H1 (cell line): ENCODE measurements at places on chromosomes 11 and 22.

- no peak for DNase-seq
Observed at GRCh38 chr11:106959800-106960199, 58.5 kb downstream of the GUCY1A2 start.

GRCh38 chr11:98967005-98967404 lies 53.7 kb upstream of the CNTN5 start:
- DNase-seq, result no peak

GRCh38 chr11:31860391-31860790 lies 49.3 kb upstream of the PAX6 start:
- no peak for DNase-seq

DNA sequence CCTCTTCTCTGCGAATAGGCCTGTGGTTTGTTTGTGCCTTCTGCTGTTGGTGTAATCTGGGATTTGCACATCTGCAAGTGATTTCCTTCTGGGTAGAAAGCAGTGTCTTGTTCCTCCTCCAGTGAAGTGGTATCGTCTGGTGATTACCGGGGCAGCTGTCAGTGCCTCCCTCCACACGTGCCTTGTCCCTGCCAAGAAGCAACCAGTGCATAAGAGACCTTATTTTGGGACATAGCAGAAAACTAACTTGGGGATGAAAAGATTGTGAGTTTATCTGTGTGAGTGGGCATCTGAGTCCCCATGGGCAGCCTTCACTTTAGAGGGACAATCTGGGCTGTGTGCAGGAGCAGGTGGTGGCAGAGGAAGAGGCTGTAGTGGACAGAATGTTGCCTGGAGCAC lies 71.5 kb upstream of the SORL1-AS1 start:
- no peak for DNase-seq

DNA sequence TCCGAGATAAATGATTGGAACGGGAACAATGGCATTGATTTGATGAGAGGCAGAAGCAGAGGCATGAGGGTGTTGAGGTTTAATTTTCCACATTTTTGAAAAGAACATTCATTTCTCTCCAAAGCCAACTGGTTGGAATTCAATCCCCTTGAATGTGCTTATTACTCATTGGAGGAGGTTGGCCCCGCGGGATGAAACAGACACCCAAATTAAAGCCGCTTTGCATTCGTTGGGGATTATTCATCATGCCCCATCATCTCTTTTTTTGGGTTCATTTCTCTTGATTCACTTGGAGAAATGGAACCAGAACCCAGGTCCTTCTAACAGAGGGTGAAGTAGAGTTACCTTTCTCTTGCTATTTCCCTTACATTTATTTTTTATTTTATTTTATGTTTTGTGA lies 47.6 kb upstream of the PARVG start:
- DNase-seq, result no peak

DNA sequence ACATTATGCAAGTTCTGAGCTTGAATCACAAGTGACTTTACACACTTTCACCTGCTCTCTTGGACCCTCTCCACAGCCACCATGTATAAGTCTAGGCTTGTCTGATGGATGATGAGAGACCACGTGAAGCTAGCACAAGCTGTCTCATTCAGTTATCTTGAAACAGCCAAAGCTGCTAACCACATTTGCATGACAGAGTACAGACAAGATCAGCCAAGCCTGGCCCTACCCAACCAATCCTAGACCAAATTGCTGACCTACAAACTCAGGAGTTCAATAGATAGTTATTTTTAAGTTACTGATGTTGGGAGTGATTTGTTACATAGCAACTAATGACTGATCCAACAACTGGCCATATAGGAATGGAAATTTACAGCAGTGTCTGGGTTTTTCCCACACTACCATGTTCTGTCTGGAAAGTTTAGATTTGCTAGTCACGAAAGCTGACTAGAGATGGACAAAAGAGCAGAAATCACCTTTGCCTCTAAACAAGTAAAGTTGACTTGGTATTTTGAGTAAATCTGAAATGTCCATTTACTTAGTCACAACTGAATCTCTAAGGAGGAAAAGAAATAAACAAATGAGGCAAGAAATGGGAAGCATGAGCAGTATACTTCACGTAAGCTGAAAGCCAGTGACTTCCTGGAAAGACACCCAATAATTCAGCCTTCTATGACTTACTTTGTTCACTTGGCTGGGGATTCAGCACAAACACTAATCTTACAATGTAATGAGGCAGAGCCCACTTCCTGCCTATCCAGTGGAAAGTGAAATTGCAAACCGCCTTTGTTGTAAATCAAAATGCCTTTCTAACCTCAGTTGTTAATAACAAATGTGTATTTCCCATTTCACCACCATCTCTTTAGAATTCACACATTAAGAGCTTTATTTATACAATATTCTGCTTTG lies 101.7 kb downstream of the FAM181B start:
- no peak for DNase-seq

DNA sequence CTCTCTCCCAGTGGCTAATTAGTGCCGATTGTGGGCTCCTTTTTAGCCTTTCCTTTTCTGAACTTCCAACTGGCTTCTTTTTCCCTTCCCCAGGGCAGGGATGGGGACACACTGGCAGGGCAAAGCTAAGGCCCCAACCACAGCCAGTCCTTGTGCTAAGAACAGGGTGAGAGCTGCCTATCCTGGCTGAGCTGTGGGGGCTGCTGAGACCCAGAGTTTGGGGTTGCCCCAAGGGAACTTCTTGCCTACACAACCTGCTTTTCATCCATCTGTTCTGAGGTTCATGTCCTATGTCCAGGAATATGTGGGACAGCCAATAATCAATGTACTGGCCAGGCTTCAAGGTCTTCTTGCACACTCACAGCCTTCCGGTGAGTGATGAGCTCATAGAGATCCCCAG lies 10.0 kb upstream of the TPBGL start:
- DNase-seq, result no peak

GRCh38 chr11:102402548-102402947 lies 50.0 kb downstream of the TMEM123 start:
- DNase-seq, result no peak

DNA sequence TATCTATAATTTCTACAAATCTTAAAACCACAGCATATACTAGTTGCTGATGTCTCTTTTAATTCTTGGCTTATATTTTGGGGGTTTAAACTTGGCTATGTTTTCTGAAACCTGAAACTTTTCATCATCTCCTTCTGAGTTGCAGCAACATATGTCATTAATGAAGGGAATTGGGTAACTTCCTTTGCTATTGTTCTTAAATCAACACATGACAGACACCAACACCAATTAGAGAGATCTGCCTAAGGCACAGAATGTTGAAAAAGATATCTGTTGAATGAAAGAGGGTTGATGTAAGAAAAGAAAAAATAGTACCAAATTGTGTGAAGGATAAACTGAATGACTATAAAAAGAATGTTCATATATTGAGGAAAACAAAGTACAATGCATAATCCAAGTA lies 10.3 kb upstream of the GAS2 start:
- DNase-seq, result no peak

GRCh38 chr11:74460481-74461154 lies 6.7 kb downstream of the KCNE3 start:
- DNase-seq, result no peak

DNA sequence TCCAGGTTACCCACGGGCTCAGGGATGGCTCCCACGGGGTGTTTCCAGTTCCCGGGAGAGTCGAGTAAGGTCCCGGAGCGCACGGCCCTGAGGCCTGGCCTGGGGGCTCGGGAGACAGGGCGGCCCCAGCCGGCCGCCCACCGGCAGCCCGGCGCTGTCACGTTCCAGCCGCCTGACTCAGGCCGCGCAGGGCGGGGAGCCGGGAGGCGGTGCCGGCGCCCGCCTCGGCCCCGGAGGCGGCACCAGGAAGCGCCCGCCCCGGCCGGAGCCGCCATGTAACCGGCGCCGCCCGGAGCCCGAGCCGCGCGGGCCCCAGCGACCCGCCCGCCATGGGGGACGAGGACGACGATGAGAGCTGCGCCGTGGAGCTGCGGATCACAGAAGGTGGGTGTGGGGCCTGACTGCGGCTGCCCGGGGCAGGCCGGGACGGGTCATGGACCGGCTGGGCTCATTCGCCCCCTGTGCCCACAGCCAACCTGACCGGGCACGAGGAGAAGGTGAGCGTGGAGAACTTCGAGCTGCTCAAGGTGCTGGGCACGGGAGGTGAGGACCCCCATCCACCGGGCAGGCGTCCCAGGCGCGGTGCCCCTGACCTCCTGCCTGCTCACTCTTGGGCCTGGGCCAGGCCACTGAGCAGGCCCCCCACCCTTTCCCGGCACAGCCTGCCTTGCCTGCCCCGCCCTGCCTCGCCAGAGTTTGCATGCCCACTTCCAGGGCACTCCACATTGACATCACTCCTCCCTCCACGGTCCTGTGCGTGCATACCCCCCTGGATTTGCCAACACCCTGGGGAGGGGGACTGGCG lies at the start of gene RPS6KA4:
Gene RPS6KA4 (plus strand): TSS at position 256 of the 805 bp plus-strand sequence. CDS start 74 bp downstream, at position 330.
- DNase-seq, result peak; percentile 75

DNA sequence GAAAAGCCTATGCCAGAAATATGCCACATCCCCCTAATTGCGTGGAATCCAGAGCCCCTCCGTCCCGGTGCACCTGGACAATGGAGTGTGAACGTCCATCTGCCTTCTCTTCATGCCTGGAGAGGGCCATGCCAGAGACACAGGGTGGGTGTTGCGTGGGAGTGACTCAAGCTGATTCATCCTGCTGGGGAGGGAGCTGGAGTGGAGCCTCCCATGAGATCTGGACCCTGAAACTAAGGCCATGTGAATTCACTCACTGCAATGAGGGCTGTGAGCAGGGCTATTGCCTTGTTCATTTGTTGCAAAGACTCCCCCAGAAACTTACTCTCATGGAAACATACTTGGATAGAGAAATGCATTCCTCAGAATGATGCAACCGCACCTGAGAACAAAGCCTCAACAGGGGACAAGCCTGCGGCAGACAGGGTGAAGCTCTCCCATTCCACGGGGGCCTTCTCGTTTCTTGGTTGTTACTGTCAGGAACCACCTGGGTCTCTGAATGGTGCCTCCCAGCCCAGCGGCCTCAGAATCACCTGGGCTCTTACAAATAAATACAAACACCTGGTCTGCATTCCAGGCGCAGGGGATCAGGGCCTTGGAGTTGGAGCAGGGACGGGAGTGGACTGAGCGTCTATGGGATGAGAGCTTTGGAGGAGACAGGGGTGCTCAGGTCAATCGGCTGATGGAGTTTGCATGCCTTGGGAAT lies 1031.2 kb downstream of the BRD1 start:
- DNase-seq, result peak; percentile 53

- DNase-seq, result peak; percentile 56
Observed at GRCh38 chr11:79314906-79315689, 125.7 kb downstream of the TENM4 start.

DNA sequence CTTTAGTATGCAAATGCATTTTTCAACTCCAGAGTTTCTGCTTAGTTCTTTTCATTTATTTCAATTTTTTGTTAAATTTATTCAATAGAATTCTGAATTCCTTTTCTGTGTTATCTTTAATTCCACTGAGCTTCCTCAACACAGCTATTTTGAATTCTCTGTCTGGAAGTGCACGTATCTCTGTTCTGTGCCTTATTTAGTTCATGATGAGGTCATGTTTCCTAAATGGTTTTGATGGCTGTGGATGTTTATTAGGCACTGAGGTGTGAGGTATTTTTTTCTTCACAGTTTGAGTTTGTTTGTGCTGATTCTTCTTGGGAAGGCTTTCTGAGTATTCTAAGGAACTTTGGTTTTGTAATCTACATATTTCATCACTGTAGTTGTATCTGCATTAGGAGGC lies 2042.8 kb upstream of the RAG2 start:
- DNase-seq, result no peak

- no peak for DNase-seq
Observed at GRCh38 chr11:14107050-14107430, 144.5 kb downstream of the SPON1 start.

DNA sequence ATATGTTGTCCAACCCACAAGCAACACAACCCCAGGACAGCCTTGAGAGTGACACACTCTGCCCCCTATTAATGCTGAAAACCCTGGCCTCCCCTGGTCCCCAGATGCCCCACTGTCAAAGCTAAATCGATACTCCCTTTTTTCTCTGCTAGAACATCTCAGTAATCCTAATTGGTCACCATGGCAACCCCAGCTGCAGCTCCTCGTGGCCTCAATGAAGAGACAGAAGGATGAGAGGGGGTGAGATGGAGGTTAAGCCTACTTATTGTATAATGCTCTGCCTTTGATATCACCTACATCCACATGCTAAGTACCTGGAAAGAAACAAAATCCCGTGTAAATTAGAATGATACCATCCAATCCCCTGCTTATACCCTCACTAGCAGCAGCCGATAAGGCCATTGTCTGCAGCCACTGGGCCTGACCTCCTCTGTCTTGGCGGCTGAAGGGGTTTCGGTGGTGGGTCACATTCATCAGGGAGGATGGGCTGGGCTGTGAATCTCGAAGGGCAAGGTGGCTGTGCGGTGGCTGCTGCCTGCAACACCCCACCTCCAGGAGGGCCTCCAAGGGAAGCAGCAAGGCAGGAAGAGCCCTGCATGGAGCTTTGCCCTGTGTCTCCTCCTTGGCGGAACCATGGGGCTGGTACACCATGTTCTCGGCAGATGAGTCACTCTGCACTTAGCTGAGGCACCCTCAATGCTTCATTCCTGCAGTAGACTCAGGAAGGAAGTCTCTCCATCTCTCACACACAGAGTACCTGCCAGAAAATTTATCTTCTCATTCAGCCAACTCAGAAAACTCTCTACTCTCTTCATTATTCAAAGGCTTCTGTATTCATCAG lies 399.5 kb downstream of the BUD13 start:
- no peak for DNase-seq

DNA sequence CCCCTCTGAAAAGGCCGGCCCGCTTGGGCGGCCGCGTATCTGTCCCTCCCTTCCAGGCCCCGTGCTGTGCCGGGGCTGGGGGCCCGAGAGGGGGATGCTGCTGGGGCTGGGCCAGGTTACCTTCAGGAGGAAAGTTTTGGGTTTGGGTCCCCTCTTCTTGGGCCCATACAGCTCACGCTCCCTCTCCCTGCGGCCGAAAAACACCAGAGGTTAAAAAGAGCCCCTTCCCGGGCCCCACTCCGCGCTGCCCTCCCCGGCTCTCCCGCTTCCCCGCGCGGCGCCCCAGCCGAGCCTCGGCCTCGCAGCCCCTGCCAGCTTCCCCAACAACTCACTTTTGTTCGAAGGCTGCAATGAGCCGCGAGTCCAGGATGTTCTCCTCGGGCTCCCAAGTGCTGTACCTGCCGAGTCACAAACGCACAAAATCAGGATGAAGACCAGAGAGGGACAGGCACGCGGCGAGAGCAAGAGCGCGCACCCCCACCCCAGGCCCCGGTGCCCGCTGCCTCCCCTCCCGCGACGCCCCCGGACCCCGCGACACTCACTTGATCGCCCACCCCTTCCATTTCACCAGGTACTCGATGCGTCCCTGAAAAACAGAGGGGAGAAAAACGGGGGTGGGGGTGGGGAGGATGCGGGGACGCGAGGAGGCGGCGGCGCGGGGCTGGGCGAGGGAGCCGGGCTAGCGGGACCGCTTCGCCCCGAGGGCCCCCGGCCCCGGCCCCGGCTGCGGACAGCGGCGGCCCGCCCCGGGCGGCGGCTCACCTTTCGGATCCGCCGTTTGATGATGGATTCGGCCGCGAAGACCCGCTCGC lies 450 bp downstream of the CBX6 start:
- DNase-seq, result peak; percentile 59
